Hair follicular keratinocyte (primary cell): ENCODE measurements at places on chromosomes 1 and 21. TPM values are rescaled to one million over a fixed set of nuclear protein-coding genes. Genes with fewer than 3 reads are reported as not detected.

The ST6GALNAC5 gene
- 3.3 and 6.4 TPM in 2 replicates for total RNA-seq

The PLEKHN1 gene
- total RNA-seq: 4.0 and 10.2 TPM in 2 replicates

The PLA2G2F gene
- total RNA-seq: not detected in 2 replicates

The SF3B4 gene
- 9.8 and 10.9 TPM in 2 replicates for total RNA-seq

The PLEKHG5 gene
- total RNA-seq: 28.8 and 57.3 TPM in 2 replicates

The LORICRIN gene
- not detected in 2 replicates for total RNA-seq

The BTBD8 gene
- 2.1 and 2.8 TPM in 2 replicates for total RNA-seq

The GBP7 gene
- total RNA-seq: not detected in 2 replicates

The WNT9A gene
- under 0.01 and 0.08 TPM in 2 replicates for total RNA-seq

The LRRC53 gene
- not detected in 2 replicates for total RNA-seq

The C1orf185 gene
- total RNA-seq: not detected in 2 replicates

The ELAVL4 gene
- not detected in 2 replicates for total RNA-seq

The TRIM67 gene
- not detected in 2 replicates for total RNA-seq

The AMPD1 gene
- not detected in 2 replicates for total RNA-seq

The GSTM5 gene
- not detected in 2 replicates for total RNA-seq

The PCP4L1 gene
- not detected in 2 replicates for total RNA-seq

The PPIAL4G gene
- total RNA-seq: not detected in 2 replicates

The PAQR6 gene
- 0.30 and 2.4 TPM in 2 replicates for total RNA-seq

The RGS18 gene
- 0.11 and 0.55 TPM in 2 replicates for total RNA-seq

The FCRL6 gene
- not detected in 2 replicates for total RNA-seq

The CELA3A gene
- total RNA-seq: not detected in 2 replicates

The OR2T35 gene
- total RNA-seq: not detected in 2 replicates
